SHP77 (cell line): ENCODE measurements at places on chromosomes 5 and 9.

DNA sequence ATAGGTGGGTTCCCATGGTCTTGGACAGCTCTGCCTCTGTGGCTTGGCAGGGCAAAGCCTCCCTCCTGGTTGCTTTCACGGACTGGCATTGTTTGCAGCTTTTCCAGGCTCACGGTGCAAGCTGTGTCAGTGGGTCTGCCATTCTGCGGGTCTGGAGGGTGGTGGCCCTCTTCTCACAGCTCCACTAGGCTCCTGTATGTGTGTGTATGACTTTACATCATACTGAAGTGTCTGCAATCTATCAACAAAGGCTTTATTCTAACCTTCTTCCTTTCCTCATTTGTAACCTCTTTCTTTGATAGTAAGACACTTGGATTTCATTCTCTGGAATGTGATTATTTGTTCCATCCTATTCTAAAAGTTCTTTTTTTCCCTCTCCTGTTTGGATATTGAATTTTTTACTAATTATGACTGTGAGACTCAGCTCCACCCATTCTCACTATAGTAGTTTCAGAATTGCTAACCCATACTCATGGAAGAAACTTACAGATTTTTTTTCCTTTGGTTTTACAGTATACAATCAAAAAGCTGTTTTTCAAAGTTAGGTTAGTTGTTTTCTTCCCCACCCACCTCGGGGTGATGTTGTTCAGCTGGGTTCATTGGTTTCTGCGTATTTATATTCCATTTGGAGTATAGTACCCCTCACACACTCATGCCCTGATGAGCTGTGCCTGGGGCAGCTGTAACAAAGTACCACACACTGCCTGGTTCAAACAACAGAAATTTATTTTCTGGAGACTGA is 144.6 kb upstream of the OTULINL start:
- DNase-seq, result no peak

GRCh38 chr5:56450766-56451165 is 217.6 kb upstream of the ANKRD55 start:
- DNase-seq, result no peak

DNA sequence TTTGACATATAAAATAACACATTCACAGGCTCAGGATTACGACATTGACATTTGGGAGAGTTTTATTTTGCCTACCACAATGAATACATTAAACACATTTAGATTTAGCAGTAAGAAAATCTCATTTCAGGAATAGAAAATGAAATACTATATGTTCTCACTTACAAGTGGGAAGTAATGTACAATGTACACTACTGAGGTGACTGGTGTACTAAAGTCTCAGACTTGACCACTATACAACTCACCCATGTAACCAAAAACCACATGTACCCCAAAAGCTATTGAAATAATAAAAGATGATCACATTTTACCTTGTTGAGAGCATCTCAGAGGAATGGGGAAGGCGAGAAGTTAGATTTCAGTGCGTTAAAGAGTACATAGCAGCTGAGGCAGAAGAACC is 1202.4 kb upstream of the SEMA6A start:
- DNase-seq, result no peak

- DNase-seq, result no peak
Measured at GRCh38 chr5:76690037-76690679, 25.8 kb upstream of the F2R start.

GRCh38 chr9:135087489-135087792 is at the start of gene OLFM1:
Gene OLFM1 (plus strand): TSS chr9:135087668. CDS start chr9:135087990, 322 bp downstream.
- DNase-seq, result peak; percentile 30

DNA sequence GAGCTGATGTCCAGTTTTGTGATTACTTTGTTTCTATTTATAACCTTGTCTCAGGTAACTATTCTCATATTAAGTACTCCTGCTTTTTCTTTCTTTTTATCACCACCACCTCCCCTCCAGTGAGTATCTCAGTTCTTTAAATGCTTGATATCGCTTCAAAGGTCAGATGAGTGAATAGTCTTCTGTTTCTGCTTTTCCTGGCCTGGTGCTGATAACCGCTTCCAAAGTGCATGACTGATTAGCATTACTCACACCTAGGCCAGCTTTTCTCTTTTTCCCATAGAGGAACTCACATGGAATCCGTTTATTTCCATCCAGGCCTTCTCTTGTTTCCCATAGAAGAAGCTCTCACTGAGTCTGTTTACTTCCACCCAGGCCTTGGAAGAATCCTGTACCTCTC is 3.2 kb downstream of the SLC36A1 start:
- DNase-seq, result no peak

DNA sequence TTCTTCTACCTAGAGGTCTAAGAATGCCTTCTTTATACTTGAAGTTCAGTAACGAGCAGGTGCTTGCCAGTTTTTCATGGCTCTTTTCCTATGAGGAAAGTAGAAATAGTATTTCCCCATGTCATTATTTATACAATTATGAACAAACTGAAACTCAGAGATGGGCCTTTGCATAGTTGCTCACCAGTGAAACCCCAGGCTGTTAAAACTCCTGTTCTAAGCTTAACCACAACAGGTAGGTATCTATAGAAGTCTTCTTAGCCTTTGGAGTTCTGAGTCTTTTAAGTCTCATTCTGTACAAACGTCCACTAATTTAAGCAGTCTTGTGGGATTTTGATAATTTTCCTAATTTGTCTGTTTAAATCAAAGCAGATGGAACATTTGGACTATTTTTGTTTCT is 90.1 kb downstream of the STARD4 start:
- DNase-seq, result no peak

GRCh38 chr5:167964529-167964928 is 326.9 kb upstream of the WWC1 start:
- DNase-seq, result no peak

- no peak for DNase-seq
Measured at GRCh38 chr5:179783128-179783527, 10.7 kb upstream of the LTC4S start.

- DNase-seq, result no peak
Measured at GRCh38 chr5:178328826-178329730, 96.5 kb upstream of the PHYKPL start.

DNA sequence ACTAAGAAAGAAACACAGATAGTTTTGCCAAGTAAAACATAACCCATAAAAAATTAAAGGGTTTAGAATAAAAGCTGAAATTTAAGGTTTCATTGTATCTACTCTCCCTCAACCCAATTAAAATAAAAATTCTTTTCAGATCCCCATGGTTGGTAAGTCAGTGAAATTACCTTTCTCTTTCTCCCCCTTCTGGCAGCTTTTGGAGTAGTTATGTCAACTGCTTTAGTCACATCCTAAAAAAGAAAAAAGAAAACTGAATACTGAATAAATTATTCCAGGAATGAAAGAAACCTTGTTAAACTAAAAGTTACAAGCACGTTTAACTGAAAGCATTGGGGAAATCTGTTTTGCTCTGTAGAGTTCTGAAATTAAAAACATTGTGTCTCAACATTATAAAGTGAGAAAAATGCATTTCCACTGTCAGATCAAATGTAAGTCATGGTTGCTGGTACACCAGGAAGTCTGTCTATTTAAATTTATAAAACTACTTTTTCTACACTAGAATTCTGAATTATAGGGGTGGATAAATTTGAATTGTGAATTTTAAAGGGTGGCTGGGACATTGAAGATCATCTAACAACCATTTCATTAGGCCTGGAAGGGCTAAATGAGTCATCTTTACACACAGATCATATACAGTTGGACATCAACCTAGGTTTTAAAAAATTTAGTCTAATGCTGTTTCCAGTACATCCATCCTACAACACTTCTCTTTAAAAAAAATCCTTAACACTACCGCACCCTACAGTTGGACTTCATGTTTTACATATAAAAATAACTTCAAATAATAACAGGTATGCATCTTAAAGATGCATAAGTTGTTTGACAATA is 24.7 kb downstream of the PSIP1 start:
- no peak for DNase-seq

DNA sequence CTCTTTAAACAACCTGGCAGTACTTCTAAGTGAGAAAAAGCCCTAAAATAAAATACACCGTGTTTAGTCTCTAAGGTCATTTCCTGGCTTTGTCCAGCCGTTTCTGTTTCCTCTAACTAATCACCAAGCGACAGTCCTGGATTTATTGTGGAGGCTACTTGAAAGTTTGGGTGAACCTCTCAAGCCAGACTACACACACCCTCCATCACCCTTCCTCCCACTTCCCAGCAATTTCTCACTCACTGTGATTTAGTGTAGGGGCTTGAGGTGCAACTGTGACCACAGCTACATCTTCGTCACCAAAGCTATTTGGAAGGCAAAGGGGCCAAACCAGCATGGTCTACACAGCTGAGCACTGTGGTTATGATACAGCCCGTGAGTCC is 240.0 kb upstream of the SLC24A2 start:
- no peak for DNase-seq

GRCh38 chr9:89426384-89426961 is 71.4 kb downstream of the SEMA4D start:
- DNase-seq, result no peak

GRCh38 chr5:37926732-37927131 is 86.9 kb upstream of the GDNF start:
- no peak for DNase-seq

- DNase-seq, result no peak
Measured at GRCh38 chr5:71695595-71695994, 23.5 kb upstream of the CARTPT start.

DNA sequence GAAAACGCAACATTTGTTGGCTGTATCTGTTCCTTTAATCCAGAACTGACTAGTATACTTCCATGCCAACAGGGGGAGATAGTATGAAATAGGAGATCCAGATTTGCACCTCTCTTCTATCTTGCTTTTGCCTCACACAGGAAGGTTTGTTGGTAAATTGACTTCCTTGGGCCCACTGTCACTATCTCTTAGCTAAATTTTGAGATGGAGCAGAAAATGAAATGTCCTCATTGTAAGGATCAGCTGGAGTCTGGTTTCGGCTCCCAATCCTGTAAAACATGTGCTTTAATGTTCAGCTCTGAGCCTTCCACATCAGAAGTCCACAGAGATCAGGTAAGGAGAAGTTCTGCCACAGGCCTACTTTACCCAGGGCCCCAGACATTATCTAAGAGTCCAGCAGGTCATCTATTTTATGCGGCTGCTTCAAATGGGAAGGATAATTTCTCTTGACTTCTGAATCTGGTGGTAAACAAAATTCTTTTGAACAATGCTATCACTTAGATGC is 176.8 kb downstream of the FER start:
- peak; percentile 69 for DNase-seq

GRCh38 chr5:149004559-149004958 is 58.3 kb downstream of the SH3TC2 start:
- DNase-seq, result no peak
